NCI-H524 (cell line): ENCODE measurements at places on chromosomes 1 and 21.

- DNase-seq, result no peak
Observed at GRCh38 chr1:94983171-94983739, 56.3 kb upstream of the CNN3 start.

GRCh38 chr1:7269525-7269924 lies 484.3 kb downstream of the CAMTA1 start:
- no peak for DNase-seq

GRCh38 chr21:28069450-28069923 lies 923.2 kb downstream of the LTN1 start:
- DNase-seq, result peak; percentile 93

- peak; percentile 47 for DNase-seq
Observed at GRCh38 chr1:98051065-98051675, 130.3 kb upstream of the DPYD start.

GRCh38 chr1:160768295-160768657 lies 27.7 kb upstream of the LY9 start:
- DNase-seq, result no peak

DNA sequence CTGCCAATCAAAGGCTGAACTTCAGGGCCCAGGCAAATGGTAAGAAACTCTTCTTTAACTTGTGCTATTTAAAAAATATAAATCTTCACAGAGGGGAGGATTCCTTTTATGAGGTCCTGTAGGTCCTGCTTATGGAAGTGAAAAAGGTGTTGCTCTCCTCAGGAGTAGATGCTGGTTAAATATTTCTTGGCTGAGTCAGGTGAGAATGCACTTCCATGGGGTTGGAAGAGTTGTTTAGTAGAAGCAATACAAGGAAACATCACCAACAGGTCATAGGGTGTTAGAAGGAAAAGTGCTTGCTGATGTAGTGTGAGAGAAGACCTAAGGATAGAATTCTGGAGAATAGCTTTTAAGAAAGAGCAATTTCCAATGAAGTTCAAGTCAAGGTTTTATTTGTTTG lies 42.2 kb upstream of the ATP1A1 start:
- DNase-seq, result no peak

- DNase-seq, result peak; percentile 72
Observed at GRCh38 chr21:36388096-36388495, 2.9 kb downstream of the CHAF1B start.

GRCh38 chr1:22341791-22342605 lies 109.7 kb upstream of the ZBTB40 start:
- no peak for DNase-seq

DNA sequence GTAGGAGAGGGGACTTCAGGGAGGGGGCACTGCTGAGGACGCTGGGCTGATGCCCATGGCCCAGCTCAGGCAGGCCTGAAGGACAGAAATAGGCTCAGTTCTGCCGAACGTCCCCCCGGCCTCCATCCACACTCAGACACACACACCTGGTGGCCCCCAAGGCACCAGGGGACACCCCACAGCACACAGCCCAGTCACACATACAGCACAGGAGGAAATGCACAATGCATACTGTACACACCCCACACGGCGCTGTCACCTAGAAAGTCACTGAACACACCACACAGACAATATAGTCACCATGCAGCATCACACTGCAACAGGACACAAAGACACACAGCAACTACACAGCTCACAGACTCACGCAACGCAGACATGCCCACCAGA lies 562 bp downstream of the SYTL1 start:
- no peak for DNase-seq

DNA sequence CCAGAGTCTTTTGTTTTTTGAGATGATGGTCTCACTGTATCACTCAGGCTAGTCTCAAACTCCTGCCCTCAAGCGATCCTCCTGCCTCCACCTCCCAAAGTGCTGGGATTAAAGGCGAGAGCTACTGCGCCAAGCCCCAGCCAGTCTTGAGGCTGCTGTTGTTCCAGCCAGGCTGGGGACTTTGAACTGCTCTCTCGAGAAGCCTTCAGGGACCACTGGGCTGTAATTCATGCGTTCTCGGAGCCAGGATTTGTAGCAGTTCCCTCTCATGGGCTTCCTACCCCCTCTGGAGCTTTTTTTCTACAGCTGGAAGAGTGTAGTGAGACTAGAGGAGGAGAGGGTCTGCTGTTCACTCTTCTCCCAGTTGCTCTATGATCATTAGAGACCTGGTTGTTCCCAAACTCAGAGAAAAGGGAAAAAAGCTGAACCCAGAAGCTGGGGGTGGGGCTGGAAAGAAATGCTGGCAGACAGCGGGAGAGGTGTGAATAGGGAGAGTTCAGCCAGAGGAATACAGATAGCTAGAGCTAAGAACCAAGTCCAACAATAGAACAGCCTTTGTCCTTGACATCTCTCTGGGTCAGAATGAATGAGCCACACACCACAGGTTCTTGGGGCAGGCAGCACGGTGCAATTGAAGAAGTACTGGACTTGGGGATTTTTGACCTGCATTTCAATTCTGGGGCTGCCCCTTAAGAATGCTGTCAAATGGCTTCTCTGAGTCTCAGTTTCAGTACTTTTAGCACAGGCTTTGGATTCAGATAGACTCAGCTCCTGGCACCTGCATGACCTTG lies 13.2 kb upstream of the SLC41A1 start:
- no peak for DNase-seq

- peak; percentile 22 for DNase-seq
Observed at GRCh38 chr1:166975361-166976129, at the start of gene ILDR2. Gene ILDR2 (minus strand): TSS chr1:166975540. CDS start chr1:166975268, 272 bp downstream.

DNA sequence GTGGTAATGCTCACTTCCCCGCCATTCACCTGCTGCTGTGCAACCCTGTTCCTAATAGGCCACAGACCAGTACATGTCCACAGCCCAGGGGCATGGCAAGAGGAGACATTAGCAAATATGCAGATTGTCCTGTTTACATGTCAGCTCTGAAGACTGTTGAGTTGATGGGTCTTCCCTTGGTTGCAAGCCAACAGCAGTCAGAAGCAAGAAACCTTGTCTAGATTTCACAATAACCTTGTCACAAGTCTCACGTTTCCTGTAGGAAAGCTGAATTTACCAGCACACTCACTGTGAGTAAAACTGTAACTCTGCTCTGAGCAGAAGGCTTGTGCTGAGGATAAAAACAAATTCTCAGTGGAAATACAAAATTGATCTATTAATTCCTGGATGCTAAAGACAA lies 195.1 kb downstream of the HLX start:
- DNase-seq, result no peak

DNA sequence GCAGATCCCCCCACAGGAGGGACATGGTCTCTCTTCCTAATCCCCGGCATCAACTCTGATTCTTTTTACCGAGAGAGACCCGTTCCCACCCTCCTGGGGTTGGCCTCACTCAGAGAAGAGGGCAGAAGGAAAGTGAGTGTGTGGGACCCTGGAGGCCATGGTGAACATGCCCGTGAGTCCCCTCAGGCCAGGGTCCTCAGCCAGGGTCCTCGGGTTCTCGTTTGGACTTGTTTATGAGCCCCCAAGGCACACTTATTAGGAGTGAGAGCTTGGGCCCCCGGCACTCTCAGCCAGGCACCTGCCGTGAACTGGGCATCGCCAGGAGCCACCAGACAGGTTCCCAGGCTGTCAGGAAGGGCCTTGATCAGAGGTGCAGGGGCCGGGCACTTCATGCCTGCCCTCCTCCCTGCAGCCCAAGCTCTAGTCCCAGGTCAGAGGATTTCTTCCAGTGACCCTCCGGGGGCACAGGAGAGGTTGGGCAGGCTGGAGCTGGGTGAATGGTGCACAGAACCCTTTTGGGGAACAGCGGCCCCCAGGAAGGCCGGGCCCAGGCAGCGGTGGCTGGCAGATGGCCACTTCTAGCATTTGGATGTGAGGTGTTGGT lies 122.6 kb downstream of the CRYAA start:
- DNase-seq, result no peak

- DNase-seq, result no peak
Observed at GRCh38 chr1:61368366-61368765, 286.0 kb downstream of the NFIA start.

DNA sequence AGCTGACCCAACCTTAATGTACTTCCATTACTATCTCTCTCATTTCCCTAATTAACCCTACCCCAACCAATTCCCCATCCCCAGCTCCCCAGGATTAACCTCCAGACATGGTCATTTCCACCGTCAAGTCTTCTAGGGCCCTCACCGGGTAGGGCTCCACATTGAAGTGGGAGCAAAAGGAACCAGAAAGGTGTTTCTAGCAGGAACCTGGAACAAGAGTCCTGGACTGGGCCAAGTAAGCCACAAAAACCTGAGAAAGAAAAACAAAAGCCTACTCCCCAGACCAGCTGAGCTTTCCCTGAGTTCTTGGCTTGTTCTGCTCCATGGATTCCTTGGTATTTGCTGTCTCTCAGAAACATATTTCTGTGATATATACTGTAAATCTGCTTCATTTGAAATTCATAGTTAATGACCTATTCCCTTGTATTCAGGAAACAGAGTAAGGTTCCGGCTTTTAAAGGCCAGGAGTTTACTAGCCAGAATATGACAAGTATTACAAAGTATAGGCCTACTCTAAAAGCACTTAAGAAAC lies 58.4 kb downstream of the SYF2 start:
- no peak for DNase-seq

GRCh38 chr1:210257698-210258529 lies 25.3 kb downstream of the SERTAD4 start:
- DNase-seq, result no peak

GRCh38 chr1:221637641-221638041 lies 104.2 kb downstream of the DUSP10 start:
- no peak for DNase-seq

- DNase-seq, result no peak
Observed at GRCh38 chr1:2555634-2556276, 416 bp upstream of the TNFRSF14 start.

- DNase-seq, result no peak
Observed at GRCh38 chr1:8541961-8542521, 224.1 kb downstream of the SLC45A1 start.

- DNase-seq, result no peak
Observed at GRCh38 chr1:62823556-62823955, 39.6 kb downstream of the ATG4C start.

DNA sequence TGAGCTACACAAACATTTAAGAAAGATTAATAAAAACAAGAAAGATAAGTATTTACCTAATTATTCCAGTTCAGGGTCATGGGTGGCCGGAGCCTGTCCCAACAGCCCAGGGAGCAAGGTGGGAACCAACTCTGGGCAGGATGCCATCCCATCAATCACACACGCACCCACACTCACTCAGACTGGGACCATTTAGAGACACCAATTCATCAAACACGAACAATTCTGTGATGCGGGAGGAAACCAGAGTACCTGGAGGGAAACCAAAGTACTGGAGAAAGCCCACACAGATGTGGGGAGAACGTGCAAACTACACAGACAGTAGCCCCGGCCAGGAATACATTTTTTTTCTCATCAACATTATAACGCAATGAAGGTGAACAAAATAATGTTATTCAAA lies 16.2 kb downstream of the WASF2 start:
- no peak for DNase-seq

DNA sequence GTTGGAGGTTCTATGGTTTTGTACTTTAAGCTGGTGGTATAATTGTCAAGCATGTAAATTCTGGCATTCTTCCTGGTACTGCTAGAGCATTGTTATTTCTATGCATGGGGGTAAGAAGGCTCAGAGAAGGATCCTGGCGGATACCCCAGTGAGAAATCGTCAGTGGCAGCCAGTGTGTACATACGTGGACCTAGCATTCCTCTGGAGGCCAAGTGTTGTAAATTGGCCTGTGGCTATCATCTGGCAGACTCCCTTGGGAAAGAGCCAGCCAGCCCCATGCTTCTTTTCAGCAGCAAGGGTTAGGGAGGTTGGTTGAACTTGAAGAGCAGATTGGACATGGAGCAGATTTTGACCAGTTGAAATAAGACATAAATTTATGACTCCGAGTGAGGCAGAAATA lies 5.2 kb upstream of the AGO3 start:
- no peak for DNase-seq

- DNase-seq, result peak; percentile 58
Observed at GRCh38 chr1:203600782-203601513, 25.7 kb upstream of the ATP2B4 start.

DNA sequence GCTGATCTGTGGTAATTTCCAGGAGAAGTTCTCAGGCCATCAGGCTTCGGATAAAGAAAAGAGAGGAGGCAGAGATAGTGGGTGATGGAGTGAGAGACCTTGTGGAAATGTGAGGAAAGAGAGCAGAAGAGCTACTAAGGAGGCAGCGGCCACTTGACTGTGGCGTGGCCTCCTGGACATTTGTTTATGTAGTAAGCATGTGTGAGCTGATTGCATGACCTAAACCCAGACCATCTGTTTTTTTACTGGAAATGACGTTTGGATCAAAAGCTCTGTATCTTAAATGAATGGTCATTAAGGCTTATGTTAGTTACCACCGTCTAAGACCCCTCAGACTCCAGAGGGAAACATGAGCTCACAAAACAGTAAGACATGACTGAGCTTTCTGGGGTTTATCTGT lies 13.6 kb downstream of the ATP1B1 start:
- no peak for DNase-seq

GRCh38 chr21:39456665-39457064 lies 4.9 kb downstream of the SH3BGR start:
- no peak for DNase-seq

- no peak for DNase-seq
Observed at GRCh38 chr1:206715552-206716158, 30.9 kb downstream of the MAPKAPK2 start.

DNA sequence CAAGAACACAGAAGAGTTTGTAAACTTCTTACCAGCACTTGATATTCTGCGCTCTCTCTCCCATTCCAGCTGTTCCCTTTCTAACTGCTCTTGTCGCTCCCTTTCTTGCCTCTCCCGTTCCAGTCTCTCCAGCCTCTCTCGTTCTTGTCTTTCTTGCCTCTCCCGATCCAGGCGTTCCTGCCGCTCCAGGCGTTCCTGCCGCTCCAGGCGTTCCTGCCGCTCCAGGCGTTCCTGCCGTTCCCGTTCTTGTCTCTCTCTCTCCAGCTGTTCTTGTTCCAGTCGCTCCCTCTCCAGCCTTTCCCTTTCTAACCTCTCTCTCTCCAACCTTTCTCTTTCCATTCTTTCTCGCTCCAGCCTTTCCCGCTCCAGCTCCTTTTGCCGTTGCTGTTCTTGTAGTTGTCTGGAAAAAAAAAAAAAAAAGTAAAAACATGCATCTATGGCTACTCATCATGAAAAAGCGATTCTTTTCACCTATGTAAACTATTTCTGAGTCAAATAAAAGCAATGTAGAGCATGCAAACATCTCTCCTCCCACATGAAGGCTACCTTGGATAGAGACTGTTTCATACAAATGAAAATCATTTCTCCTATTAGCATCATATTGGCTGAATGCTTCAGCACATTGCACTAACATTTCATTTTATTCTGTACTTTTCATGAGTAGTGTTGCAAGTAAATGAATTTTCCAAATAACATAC lies 91.5 kb upstream of the LBR start:
- no peak for DNase-seq

DNA sequence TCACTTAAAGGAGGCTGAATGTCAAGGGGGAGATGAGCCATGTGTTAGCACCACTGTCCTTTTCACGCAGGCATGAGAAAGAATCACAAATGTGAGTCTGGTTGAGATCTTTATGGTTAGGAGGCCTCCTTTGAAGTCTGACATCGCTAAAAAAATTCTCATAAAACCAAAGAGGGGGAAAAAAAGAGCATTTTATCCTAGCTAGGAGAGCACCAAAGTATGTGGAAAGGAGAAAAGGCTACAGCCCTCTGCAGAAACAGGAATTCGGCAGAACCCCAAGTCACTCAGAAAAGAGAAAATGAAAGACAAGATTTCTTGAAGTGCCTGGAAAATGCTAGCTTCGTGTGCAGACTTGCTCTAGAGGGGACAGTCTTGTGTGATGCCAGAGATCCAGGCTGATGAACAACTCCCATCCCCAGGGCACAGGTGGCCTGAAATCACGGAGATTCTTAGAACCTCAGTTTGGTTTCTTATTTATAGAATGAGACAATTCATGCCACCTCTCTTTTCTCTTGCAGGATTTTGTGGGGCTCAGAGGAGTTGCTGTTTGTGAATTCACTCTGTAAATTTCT lies 61.5 kb downstream of the RUNX1 start:
- no peak for DNase-seq
